ENCODE measurements at places on chromosomes 2 and 18.

DNA sequence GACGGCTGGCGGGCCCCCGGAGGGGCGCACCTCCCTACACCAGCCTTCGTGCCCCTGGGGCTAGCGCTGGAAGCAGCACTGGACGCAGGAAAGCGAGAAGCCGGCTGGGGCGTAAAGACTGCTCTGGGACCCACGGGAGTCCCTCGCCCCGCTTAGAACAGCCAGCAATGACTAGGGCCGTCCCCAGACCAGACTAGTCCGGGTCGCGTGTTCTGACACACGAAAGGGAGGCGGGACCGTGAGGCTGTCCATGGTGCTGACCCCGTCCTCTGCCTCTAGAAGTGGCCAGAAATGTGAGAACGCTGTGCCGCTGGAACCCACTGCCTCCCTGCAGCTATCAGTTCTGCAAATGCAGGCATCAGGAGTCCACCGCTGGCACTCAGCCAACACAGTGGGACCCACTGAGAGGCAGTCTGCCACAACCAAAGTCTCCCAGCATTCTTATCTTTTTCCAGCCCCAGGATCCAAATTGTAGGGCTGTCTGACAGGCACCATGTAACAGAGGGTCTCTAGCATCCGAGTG, at the start of gene UCN:
UCN (minus strand) TSS at position 87 of the 523 bp plus-strand sequence. CDS start 550 bp downstream, outside the sequence.
- no peak for DNase-seq

- no peak for DNase-seq
Measured at GRCh38 chr2:86492048-86492453, 50.9 kb downstream of the KDM3A start.

- DNase-seq: no peak
Measured at GRCh38 chr18:12306752-12307700, 1.0 kb upstream of the TUBB6 start.

DNA sequence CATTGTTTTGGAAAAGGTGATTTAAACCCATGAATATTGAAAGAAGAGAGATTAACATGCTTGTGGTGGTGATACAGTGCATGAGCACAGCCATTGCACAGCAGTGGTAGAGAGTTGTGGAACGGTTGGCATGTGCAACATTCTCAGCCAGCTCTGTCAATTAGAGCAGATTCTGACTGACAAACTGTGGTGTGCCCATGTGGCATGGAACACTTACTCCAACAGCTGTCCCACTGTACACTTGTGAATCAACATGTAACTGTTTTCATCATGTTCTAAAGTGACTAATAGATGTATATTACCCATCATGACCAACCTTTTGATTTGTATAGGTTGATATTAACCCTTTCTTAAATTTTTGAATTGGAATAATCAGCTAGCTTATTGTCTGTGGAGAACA, 55.6 kb downstream of the PKP4 start:
- no peak for DNase-seq

- DNase-seq: no peak
Measured at GRCh38 chr2:180670302-180671003, 310.0 kb upstream of the UBE2E3 start.

DNA sequence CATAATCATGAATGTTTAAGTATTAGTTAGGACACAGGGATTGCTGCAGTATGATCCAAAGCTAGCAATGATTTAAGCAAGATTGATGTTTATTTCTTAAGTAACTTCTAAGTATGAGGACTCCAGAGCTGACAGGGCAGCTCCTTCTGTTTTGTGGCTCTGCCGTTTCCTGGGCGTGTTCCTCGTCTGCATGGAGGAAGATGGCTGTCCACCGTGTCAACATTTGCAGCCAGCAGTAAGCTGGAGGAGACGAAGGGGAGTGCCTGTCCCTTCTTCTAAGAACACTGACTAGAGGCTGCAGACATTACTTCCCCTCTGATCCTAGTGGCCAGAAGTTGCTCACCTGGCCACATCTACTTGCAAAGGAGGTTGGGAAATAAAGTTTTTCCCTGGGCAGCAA, 144.1 kb downstream of the MYO1B start:
- no peak for DNase-seq

- no peak for DNase-seq
Measured at GRCh38 chr2:172434821-172435605, 7.6 kb downstream of the ITGA6 start.

DNA sequence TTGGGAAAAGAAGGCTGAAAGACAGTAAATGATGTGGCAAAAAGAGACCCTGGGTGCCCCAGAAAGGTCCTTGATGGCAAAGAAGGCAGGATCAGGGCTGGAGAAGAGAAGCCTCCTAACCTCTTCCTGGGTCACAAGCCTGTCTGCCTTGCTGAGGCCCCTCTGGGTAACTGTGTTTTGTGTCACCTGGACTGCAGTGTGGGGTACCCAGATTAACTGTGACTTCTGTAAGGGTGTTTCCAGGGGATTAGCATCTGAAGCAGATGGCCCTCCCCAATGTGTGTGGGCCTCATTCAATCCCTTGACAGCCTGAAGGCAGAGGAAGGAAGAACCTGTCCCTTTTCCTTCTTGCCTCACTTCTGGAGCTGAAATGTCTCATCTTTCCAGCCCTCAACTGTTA, 35.6 kb upstream of the APCDD1 start:
- no peak for DNase-seq

GRCh38 chr18:47457614-47458013, 206.2 kb upstream of the SKOR2 start:
- DNase-seq: no peak

GRCh38 chr2:182866095-182866460, 359 bp downstream of the FRZB start:
- no peak for DNase-seq

- no peak for DNase-seq
Measured at GRCh38 chr2:24734741-24735140, 58.5 kb downstream of the PTRHD1 start.

DNA sequence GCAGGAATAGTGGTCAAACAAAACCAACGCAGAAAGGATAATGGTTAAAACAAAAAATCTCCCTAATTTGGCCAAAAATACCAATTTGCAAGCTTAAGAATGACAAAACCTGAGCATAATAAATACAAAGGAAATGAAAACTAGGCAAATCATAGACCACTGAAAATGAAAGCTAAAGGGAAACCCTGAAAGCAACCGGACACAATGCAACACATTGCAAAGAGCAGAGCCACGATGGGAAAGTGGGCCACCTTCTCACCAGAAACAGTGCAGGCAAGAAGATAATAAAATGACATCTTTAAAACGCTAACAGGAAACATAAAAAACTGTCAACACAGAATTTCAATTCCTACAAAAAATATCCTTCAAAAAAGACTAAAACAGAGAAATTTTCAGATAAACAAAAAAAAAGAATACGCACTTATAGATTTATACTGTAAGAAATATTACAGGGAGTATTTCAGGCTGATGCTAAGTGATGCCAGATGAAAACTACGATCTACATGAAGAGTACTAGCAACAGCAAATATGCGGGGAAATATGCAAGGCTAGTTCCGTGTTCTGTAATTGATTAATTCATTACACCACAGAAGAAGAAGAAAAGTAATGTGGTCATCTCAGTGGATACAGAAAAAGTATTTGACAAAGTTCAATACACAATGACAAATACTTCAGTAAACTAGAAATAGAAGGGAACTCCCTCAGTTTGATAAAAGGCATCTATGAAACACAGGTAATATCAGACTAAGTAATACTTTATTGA, 239.5 kb downstream of the L3MBTL4 start:
- DNase-seq: no peak

GRCh38 chr2:16040271-16041010, 100.1 kb downstream of the MYCN start:
- no peak for DNase-seq

DNA sequence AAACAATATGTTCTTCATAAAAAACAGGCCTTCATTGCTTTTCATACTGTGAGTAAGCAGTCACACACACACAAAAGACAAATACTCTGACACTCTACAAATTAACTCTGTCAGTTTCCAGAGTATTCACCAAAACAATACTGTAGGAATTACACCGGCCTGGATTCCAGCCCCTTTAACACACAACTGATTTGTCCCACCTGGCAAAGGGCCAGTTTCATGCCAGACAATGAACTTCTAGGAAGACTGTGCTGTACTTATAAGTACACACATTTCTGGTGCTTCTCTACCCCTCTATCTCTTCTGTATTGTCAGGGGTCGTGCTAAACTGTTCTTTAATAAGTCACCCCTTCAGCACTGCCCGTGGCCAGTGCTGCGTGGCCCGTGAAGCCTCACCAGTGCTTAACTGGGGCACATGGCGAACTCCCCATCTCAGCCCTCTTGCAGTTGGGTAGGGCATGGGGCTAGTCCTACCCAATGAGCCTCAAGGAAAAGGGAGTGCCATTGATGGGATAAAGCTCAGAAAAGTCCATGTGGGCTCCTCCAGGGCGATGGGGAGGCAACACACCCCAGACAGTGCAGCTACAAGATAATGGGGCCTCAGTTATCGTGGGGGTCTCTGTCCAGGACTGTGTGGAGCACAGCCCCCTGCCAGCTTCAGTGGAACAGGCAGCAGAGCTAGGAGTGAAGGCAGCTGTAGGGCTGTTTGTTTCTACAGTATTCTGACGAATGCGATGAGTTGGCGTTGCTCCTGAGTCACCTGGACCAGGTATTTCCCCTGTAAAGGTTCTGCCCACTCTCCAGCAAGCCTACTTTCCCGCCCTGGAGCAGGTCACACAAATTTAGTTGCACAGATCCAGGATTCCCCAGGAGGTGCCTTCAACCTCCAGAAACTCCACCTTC, 99.0 kb downstream of the SP3 start:
- no peak for DNase-seq

- DNase-seq: no peak
Measured at GRCh38 chr2:143132355-143132754, 3.1 kb downstream of the ARHGAP15 start.

GRCh38 chr2:75828826-75829225, 118.1 kb upstream of the GCFC2 start:
- DNase-seq: no peak

GRCh38 chr2:160075171-160075570, 12.8 kb upstream of the PLA2R1 start:
- no peak for DNase-seq

DNA sequence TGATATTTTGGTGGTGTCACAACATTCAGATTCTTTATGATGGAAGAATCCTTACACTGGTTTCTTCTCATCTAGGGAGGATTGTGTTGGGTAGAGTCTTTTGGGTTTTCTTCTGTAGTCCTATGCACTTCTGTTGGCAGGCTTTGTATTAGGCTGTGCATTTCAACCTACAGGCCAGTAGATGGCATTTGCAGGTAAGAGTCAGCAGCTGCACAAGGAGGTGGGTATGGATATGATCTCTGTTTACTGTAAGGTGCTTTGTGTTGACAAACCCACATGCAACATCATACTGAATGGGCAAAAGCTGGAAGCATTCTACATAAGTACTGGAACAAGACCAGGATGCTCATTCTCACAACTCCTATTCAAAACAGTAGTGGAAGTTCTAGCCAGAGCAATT, 656.8 kb downstream of the METTL4 start:
- DNase-seq: no peak

DNA sequence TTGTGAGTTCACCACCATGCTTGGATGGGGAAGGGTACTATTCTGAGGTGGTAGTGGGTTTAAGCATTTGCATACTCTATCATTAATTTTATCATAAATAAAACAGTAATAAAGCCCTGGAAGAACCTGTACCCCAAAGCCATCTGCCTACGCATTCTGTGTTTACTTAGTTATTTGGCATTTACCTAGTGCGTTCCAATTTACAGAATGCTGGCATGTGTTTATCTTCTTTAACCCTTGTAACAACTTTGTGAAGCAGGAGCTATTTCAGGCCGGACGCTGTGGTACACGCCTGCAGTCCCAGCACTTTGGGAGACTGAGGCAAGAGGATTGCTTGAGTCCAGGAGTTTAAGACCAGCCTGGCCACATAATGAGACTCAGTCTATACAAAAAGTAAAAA, 17.8 kb upstream of the ODC1 start:
- DNase-seq: no peak

DNA sequence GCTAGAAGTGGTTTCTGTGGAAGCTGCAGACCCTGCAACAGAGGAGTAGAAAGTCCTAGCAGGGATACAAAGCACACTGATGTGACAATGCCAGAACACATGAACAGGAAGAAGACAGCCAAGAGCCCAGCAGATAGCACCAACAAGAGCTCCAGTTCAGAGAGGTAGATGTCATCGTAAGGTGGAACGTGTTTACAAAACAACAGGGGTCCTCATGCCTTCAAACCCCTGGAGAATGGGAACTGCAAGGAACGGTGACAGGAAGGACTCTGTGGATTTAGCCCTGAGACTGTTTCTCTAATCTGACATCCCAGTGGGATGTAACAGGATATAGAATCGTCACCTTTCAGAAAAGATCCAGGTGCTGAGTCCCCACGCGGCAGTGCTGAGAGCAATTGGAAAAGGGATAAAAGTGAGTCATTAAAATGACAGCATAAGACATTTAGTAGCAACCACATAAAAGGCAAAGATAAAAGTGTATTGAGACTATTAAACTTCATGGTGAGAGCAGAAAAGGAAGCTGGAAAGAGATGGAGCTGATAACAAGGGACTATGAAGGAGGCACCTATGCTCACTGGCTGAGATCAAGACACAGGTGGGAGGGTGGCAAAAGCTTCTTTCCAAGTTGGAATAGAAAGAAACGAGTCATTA, 195.2 kb downstream of the FBXO15 start:
- DNase-seq: no peak

DNA sequence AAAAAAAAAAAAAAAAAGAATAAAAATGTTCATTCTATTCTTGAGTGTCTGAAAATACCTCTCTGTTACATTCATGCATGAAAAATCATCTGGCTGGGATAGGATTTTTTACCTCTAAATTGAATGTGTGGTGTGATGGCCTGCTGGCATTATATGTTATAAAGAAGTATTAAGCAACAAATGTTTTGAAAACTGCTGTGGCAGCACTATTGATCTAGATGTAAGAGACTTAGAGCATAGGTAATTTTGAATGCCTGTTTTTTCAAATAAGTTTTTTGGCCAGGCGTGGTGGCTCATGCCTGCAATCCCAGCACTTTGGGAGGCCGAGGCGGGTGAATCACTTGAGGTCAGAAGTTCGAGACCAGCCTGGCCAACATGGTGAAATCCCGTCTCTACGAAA, 147.0 kb upstream of the LINC00305 start:
- no peak for DNase-seq

GRCh38 chr18:12656938-12657683, 796 bp downstream of the SPIRE1 start:
- no peak for DNase-seq

- no peak for DNase-seq
Measured at GRCh38 chr2:111007757-111008688, 112.7 kb upstream of the BCL2L11 start.

DNA sequence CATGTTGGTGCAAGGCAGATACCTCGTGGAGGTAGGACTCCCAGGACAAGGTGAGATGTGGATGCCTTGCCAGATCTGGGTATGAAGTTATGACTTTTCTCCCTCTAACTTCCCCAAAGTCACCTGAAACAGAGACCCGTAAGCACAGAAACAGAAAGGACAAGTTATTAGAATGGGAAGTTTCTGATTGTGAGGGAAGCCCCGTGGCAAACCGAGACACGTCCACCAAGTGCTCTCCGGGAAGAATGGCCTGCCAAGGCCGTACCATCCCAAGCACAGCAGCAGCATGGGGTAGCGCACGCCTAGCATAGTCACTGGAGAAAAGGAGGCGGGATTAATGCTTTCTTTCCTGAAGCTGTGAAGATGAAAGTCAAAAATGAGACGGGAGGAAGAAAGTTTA, 110.6 kb downstream of the ZNF532 start:
- DNase-seq: no peak

GRCh38 chr18:28792404-28793086, 615.6 kb upstream of the CDH2 start:
- no peak for DNase-seq

GRCh38 chr2:29189052-29189451, 73.8 kb downstream of the CLIP4 start:
- DNase-seq: no peak

All from caudate nucleus (tissue), 63 donors.